CD4-positive, alpha-beta T cell treated with Interleukin-1 beta for 1 hour (primary cell): ENCODE measurements at places on chromosomes 7 and 10.

GRCh38 chr7:133253519-133253875 lies 619 bp downstream of the EXOC4 start:
- peak; percentile 6 for DNase-seq

- DNase-seq: no peak
Measured at GRCh38 chr10:94496010-94496409, 49.6 kb upstream of the HELLS start.

- DNase-seq: peak; percentile 27
Measured at GRCh38 chr10:87505366-87506111, 846 bp downstream of the MINPP1 start.

DNA sequence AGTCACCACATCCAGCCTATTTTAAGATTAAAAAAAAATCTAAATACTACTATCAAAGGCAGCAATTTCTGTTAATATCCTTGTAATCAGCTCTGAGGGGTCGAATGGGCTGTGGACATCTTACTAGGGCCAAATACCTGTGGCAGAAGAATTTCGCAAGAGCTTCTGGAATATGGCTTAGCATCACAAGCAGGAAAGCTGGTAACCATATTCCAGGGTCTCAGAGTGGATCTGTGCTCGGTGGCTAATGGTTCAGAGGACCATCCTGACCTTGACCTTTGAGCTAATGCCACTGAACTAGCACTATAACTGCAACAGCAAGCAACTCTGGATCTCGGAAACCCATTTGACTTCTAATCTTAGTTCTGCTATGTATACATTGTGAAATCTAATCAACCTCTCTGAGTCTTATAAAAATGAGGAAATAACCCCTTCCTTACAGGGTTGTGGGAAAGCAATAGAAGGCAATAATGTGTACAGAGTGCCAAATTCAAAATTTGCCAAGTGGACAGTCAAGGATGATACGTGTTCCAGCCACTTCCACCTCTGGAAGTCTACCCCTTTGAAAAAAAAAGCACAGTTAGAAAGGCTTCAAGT lies 65.5 kb downstream of the CYP26A1 start:
- no peak for DNase-seq
